PC-3 (cell line): ENCODE measurements at places on chromosomes 1 and 21. TPM values are rescaled to one million over a fixed set of nuclear protein-coding genes. Genes with fewer than 3 reads are reported as not detected.

- no peak for DNase-seq
Observed at GRCh38 chr1:236148470-236148845, 6.1 kb downstream of the GPR137B start.

DNA sequence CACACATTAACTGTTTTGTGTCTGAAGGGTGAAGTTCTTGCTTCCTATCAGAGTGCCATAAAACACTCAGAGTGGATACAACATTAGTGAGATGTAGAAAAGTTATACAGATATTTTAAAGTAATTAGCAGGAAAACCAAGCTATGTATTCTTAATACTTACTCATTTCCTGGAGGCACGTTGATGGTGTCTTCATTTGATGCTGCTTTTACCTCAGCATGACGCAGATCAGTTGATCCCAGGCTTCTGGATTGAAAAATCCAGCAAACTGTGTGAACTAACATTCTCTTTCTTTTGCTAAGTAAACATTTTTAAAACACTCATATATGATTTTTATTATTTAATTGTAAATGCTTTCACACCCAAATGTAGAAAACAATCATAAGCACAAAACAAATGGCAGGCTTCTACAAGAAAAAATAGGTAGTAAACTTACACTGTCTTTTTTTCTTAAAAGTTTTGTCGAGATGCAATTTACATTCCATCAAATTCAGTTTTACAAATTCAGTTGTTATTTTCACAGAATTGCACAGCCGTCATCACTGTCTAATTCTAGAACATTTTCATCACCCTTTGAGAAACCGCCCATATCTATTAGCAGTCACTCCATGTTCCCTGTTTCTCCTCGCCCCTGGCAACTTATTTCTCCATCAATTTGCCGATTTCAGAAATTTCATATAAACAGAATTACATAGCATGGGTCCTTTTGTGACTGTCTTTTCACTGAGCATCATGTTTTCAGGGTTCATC lies 198.9 kb downstream of the LRRC7 start:
- DNase-seq = no peak

DNA sequence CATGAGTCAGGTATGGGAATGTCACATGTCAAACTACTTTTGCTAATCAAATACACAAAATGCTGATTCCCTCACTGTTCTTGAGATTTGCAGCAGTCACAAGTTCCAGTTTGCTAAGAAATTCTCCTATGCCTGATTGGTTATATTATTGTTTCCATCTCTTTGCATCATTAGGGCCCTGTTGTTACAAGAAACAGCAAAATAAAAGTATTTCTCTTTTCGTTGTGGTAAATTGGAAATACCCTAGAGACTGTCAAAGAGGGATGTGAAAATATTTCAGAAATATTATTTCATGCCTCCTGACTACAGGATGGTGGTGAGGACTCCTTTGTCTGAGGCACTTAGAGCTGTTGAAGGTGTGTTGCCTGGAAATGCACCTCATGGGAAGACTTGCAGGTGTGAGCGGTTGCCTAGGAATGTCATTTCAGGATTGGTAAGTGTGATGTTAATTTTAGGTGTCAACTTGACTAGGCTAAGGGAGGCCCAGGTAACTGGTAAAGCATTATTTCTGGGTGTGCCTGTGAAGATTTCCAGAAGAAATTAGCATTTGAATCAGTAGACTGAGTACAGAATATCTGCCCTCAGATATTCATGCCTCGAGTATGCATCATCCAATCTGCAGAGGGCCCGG lies 117.4 kb downstream of the ROR1 start:
- DNase-seq = no peak

DNA sequence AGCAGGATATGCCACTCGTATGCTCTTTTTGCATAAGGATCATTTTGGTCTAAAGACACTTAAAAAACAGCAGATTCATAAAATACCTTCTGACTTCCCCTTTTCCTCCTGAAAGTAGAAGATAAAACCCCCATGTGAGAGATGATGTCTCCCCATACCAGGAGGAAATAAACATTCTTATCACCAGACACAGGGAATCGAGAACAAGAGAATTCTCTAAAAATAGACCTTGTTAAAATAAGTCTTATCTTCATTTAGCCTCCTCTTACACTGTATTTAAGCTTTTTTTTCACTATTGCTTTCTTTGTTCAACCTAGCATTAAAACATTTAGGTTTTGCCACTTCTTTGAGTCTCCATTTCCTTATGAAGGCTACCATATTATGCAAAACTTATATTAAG lies 709.3 kb downstream of the KCNT2 start:
- DNase-seq = no peak

Gene SEMA4A
- total RNA-seq = 5.8 and 13.1 TPM in 2 replicates
